ENCODE measurements at places on chromosomes 11 and 22.

DNA sequence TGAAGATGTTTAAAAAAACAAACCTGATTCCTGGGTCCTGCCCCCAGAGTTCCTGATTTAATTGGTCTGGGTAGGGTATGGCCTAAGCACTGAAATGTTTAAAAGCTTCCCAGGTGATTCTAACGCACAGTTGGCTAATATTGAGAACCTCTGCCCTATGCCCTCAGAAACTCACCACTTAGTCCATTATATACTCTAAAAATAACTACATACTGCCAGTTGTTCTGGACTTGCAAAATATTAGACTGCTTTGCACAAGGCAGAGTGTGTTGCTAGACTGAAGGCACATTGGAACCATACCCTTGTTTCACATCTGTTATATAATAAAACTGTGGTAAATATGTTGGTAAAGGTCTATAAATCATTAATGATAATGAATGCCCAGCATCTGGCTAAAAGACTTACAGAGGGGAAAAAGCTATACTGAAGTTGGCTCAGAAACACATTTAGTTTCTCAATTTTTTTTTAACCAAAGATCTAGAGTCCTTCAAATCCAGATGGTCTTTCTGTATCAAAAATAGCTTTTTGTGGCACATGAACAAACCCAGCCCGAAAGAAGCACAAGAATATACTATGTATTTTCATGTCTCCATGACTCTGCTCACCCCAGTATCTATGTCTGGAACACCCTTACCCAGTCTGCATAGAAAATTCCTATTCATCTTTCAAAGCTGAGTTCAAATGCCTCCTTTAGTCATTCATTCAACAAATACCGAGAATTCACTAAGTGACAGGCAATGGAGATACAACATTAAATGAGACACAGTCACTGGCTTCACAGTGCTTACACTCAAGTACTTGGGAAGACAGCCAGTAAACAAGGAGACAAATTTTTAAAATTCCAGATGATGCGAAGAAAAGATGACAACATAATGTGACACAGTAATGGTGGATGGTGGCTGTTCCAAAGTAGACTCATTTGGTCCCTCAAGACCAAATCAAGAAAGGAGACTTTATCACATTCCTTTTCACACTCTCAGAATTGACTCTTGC lies 44.1 kb downstream of the RBFOX2 start:
- no peak for DNase-seq

DNA sequence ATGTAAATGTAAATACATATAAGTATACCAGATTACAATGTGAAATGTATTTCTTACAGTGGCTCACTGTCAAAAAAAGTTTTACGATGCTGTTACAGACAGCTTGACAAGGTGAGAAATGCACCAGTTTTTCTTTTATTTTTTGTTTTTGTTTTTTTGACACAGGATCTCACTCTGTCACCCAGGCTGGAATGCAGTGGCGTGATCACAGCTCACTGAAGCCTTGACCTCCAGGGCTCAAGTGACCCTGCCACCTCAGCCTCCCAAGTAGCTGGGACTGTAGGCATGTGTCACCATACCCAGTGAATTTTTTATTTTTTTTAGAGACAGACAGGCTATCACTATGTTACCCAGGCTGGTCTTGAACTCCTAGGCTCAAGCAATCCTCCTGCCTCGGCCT lies 9.2 kb downstream of the CCDC73 start:
- DNase-seq: no peak

DNA sequence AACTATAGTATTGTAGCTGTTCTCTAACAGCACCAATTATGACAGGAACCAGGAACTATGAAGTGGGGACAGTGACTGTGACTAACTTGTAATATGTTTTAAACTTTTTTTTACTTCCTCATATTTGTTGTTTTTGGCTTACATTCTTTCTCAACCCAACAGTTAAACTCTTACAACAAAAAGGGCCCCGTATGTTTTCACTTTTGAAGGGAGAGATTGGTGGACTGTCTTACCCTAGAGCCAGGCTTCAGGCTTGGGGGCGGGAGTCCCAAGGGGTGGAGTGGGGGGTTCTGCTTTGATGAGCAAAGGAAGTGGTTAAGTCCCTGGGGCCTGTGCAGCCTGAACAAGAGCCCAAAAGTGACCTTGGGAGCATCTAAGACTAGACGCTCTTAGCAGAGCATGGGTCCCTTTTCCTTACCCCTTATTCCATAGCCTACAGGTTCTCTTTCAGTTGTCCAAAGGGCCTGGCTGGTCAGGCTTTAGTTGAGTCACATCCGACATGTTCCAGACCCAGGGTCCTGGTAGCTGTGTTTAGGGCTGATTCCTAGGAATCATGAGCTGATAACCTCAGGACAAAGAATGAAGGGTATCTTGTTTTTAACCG lies 38.8 kb downstream of the STIM1 start:
- no peak for DNase-seq

- no peak for DNase-seq
Measured at GRCh38 chr22:22520020-22520656, at the start of gene ZNF280A. ZNF280A (minus strand) TSS chr22:22520270; CDS start chr22:22515630, 4,640 bp downstream.

DNA sequence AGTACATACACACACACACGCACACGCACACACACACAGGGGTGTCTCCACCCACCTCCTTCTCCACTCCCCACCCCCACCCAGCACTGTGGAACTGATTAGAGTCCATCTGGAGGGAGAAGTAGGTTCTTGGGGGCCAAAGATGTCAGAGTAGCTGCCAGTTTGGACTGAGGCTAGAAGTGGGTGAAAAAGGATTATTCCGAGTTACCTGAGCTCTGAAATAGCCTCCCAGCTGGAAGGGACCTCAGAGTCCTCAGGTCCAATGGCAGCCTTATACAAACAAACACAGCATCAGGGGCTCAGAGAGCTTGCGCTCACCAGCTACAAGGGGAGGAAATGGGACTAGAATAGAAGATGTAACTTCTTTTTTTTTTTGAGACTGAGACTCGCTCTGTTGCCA lies 20.8 kb downstream of the IL10RA start:
- DNase-seq: no peak

DNA sequence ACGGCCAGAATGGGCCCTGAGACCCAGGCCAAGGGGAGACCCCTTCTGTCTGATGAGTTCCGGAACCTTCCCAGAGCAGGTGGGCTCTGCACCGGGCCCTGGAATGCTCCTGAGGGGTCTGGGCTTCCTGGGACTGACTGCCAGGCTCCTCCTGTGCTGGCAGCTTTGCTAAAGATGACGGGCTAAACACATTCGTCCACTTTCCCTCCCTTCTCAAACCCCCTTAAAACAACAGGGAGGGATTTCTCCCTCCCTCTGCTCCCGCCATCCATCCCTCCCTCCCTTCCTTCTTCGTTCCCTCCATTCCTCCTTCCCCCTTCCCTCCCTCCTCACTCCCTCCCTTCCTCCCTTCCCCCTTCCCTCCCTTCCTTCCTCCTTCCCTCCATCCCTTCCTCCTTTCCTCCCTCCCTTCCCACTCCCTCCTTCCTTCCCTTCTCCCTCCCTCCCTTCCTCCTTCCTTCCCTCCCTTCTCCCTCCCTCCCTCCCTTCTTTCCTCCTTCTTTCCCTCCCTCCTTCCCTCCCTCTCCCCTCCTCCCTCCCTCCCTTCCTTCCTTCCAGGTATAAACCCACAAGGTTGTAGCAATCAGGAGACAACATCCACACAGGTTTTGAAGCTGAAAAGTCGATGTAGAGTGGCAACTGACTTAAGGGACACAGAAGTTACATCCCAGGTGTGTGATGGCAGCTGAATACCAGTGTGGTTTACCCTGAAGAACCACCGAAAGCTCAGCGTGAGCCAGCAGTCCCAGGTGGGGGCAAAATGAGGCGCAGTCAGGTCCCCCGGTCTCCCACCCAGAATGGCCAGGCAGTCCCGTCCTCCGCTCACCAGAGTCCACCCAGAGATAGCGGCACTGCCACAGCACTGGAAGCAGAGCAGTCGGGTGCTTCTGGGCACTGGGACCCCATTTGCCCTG lies 18.8 kb upstream of the MGAT3 start:
- DNase-seq: no peak

- no peak for DNase-seq
Measured at GRCh38 chr22:45879552-45879949, 97.4 kb downstream of the WNT7B start.

- no peak for DNase-seq
Measured at GRCh38 chr11:6674862-6675261, 8.3 kb downstream of the MRPL17 start.

DNA sequence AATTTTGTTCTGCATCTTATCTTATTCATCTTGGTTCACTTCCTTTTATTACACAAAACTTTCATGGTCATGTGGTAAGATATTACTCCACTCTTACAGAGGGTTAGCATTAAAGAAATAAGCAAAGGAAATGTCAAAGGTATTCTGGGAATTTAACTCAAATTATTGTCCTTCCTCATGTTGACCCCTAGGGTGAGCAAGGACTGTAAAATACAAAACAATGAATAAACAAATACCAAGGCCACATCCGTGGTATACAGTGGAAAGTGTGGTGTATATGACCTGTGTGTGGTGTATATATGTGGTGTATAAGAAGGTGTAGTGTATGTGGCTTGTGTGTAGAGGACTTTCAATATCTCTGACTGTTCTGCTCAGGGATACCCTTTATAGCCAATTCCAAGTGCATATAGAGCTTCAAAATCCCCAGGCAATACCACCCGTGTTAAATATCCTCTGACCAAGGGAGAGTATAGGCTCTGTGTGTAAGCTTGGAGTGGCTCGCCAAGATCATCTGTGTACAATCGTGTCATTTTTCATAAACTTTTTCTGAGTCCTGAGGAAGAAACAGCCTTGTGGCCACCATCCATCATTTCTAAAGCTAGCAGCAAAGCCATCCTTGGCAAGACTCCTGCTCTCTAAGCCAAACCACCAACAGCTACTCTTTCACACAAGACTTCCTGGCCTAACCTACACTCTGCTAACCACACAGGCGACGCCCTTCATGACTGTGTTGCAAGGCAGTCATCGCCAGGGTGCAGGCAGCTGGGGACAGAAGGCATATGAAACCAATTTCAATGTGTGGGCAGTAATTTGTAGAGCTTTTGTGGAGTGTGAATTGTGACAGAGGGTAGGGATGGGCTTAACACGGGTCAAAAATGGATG lies 548.0 kb downstream of the ETS1 start:
- DNase-seq: peak; percentile 58

DNA sequence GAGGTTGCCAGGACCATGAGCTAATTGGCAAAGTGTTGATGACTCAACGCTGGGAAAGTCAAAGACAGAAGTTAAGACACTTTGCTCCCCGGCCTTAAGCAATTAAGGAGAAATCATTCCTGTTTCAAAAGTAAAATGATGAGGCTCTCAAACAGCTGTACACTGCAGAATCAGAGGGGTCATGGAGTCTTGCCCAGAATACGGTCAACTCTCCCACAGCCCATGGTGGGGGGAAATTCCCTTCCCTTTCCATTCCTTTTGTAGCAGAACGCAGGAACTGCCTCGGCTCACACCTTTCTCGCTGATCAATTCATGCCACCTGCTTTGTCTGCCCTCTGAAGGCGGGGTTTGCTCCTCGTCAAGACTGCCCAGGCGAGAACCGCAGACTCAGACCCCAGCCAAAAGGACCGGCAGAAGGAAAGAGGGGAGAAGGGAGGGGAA lies 52.8 kb downstream of the MN1 start:
- DNase-seq: no peak

DNA sequence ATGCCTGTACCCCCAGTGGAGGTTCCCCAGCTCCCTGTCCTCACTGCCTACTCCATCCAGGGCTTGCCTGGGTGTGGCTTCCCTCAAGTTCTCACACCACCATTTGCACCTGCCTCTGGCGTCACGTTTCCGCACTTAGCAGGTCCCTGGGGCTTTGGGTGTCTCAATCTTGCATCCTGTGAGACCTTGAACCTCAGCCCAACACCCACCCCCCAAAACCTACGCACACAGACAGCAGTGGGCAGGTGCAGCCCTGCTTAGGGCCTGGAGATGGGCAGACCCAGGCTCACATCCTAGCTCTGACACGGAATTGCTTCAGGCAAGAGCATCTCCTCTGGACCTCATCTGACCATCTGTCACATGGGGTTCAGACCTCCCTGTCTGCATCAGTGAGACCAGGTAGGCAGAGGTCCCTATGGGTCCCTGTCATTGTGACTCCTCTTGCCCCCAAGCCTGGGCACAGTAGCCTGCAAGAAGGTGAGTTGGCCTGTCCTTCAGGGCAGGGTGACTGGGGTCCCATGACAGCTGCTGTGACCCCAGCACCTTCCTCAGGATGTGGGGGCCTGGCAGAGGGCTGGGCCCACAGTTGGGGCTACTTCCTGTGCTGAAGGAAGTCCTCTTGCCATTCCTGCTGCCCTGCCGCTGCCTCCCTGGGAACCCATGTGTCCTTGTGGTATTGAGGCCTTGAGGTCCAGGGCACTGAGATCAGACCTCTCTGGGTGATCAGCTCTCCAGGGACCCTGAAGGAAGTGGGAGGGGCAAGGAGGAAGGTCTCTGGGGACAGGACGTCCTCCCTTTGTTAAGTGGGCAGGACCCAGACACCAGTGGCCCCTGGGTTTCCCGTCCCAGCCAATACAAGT lies 2.0 kb downstream of the SIPA1 start:
- no peak for DNase-seq
